ENCODE measurements at places on chromosomes 11 and 22. TPM values are rescaled to one million over a fixed set of nuclear protein-coding genes. Genes with fewer than 3 reads are reported as not detected.

DGAT2 gene
- 3.6 TPM for total RNA-seq

CRYBB1 gene
- total RNA-seq = 0.25 TPM

IGSF22 gene
- 0.54 TPM for total RNA-seq

APOBEC3C gene
- 2.8 TPM for total RNA-seq

ANO9 gene
- total RNA-seq = 0.09 TPM

HEPN1 gene
- total RNA-seq = not detected

C1QTNF5 gene
- total RNA-seq = 8.1 TPM

GGTLC2 gene
- total RNA-seq = not detected

PGA5 gene
- total RNA-seq = 0.42 TPM

PLEKHA7 gene
- 1.6 TPM for total RNA-seq

MS4A6E gene
- not detected for total RNA-seq

SCGB2A2 gene
- total RNA-seq = not detected

LGR4 gene
- total RNA-seq = 15.2 TPM

OSBPL5 gene
- 12.4 TPM for total RNA-seq

NXPE2 gene
- 0.15 TPM for total RNA-seq

SMIM38 gene
- total RNA-seq = 0.54 TPM

XKR3 gene
- not detected for total RNA-seq

PYGM gene
- total RNA-seq = 1,536 TPM

C22orf39 gene
- 95.9 TPM for total RNA-seq

PTPN5 gene
- total RNA-seq = 0.64 TPM

ADAMTS15 gene
- total RNA-seq = 2.2 TPM

ELMOD1 gene
- total RNA-seq = 1.3 TPM

CDHR5 gene
- 0.20 TPM for total RNA-seq

KCNJ11 gene
- total RNA-seq = 88.4 TPM

SEC14L2 gene
- 2.9 TPM for total RNA-seq

SHANK2 gene
- not detected for total RNA-seq

ISX gene
- not detected for total RNA-seq

CHORDC1 gene
- 36.0 TPM for total RNA-seq

BCO2 gene
- 4.7 TPM for total RNA-seq

RFPL1 gene
- total RNA-seq = not detected

NFAM1 gene
- total RNA-seq = 0.30 TPM

MYRF gene
- total RNA-seq = 0.24 TPM

PVALB gene
- total RNA-seq = 1.1 TPM

PTPRCAP gene
- 0.89 TPM for total RNA-seq

SSTR3 gene
- not detected for total RNA-seq

ST3GAL4 gene
- 4.1 TPM for total RNA-seq

OR51B2 gene
- total RNA-seq = not detected

SERPING1 gene
- 69.8 TPM for total RNA-seq

OR8D1 gene
- total RNA-seq = not detected

UBQLNL gene
- not detected for total RNA-seq

OR51B5 gene
- total RNA-seq = not detected

TRPT1 gene
- total RNA-seq = 131 TPM

All from psoas muscle (tissue), 8 donors.